ENCODE measurements at places on chromosomes 3 and 15.

DNA sequence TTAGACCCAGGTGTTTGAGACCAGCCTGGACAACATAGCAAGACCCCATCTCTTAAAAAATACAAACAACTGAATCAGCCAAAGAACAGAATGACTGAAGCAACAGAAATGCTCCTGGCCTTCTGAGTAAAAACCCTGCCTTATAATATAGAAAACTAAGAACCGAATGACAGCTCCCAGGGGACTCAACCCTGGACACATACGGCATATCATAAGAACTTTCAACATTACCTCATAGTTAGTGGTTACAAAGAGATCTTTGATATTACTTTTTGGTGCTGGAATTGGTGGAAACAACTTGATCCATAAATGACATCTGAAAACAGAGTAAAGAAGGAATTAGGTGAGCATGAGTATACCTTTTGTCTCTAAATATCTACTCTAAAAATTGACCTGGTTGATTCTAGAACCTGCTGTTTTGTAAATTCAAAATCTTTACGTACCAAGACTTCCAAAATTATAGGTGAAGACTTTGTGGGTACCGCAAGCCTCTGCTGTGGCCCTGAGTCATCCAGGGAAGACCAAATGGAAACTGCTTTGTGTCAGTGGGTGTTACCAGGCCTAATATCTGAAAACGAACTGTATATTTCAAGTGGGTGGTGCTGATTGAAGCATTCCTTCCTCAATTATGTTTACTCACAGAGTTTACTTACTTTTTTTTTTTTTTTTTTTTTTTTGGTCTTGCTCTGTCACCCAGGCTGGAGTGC lies 35.5 kb downstream of the IL5RA start:
- no peak for DNase-seq

- DNase-seq, result no peak
Measured at GRCh38 chr3:71128961-71129360, 454.6 kb downstream of the FOXP1 start.

DNA sequence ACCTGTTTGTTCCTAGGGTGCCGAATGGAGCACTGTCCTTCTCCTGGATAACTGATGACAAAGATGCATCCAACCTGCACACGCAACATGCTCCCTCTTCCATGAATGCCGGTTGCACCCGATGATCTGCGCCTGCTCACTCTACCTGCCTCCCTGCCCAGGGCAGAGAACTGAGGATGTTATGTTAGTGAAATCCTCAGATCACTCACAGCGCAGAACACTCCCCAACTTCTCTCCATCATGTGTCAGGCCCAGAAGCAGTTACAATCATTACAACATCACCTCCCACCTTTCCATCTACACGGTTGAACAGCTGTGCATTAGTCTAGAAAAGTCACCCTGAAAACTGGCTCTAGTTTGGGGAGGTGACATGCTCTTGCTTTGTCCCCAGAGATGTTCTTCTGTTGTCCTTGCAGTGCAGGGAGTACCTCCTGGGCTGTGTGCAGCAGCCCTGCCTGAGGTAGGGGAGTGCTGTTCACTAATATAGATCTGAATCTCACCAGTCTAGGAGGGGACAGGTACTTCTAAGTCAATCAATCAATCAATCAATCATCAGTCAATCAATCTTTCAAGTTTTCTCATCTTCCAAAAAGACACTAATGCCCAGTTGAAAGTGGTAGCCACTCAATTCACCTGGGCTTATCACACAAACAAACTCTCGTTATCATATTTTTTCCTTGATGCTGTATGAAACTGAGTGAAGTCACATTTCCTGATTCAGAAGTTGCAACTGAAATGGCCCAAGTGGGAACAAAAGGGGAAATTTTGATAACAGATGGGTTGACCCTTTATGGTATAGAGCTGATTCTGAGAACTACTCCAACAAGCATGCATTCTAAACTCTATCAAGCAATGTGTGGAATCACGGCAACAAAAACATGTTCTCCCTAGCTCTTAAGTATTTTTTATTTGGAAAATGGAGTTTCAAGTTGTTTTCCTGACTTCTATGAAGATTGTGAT lies 15.4 kb upstream of the ISLR start:
- DNase-seq, result no peak

- DNase-seq, result no peak
Measured at GRCh38 chr15:88166082-88166993, 90.2 kb downstream of the NTRK3 start.

GRCh38 chr15:68694111-68694510 lies 115.3 kb downstream of the CORO2B start:
- DNase-seq, result no peak

DNA sequence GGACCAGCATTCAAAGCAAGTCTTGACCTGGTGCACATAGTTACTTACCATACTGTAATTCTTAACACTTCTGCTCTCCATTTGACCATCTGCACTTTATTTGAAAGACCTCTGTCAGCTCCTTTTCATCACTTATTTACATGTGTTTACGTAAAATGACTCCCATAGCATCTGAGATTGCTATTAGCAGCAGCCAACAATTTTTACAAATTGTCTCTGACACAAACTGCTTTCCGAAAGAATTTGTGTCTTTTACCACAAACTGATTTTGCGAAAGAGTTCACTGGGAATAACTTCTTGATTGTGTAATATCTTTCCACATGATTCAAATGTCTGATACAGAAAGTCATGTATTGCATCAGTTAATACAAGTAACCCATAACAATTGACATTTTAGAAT lies 144.1 kb upstream of the PEX5L start:
- DNase-seq, result no peak

GRCh38 chr15:64398575-64398974 lies 10.9 kb downstream of the TRIP4 start:
- no peak for DNase-seq

GRCh38 chr15:76714950-76715349 lies 190.2 kb downstream of the SCAPER start:
- no peak for DNase-seq

DNA sequence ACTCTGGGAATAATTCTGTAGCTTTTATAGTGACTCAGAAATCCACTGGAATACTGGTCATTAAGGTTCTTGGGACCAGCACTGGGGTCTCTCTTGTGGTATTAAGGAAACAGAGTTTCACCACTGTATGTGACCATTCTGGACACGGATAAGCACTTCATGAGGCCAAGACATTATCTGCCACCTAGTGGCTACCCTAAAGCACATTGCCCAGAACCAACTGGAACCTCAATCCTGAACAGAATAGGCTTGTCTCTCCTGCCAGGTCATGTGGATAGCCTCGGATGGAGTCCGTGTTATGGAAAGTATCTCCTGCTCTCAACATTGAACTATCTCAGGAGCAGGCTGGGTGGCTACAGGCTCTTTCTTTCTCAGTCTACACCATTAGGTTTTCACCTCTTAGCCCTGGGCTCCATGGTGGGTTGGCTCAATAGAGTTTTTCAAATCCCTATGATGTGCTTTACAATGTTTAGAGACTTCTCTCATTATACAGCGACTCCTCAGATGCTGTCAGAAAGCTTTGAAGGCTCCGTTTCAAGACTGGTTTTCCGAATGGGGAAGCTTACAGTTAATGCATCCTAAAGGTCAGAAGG lies 167.6 kb upstream of the ST8SIA2 start:
- DNase-seq, result no peak

DNA sequence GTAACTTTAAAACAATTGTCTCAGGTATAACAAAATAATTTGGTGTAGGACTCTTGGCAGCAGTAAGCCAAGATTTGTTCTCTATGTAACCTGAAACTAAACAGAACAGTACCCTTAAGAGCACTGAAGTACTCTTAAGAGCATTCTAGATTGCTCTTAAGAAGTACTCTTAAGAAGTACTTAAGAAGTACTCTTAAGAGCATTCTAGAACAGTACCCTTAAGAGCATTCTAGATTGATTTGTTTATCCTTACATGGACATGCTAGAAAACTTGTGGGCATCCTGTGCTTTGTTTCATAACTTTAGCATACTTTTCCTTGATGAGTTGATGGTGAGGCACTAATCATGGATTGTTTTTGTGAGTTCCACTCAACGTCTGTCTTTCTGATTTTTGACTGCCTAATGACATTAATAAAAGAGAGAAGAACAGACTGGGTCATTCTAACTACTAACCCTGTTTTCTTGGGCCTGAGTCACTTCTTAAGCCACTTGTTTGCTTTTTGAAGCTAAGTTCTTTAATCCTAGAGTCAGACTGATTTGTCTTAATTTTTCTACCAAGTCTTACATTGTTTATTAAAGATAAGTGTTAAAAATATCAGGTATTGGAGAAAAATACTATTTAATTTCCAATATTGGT lies 57.2 kb upstream of the UTS2B start:
- DNase-seq, result no peak

DNA sequence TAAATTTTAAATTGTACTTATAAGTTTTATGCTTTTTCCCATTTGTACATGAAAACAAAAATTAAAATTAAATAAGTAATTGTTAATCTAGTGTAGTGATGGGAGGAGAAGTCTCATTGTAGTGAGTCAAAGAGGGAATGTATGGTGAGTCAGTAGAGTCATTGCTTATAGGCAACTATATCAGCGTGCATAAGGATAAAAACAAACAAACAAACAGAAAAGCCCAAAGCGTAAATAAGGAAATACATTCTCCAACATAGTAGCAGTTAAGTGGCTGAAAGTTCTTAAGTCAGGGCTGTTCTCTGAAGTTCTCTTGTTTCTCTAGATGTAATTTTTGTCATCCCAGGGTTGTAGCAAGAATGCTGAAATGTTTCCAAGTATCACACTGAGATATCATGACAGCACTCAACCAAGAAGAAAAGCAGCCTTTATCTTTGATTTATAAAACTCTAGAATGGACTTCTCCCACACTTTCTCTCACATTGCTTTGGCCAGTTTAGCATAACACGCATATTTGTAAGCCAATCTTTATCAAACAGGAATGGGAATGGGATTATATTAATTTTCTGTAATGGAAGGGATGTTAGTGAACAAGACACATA lies 184.1 kb upstream of the TP63 start:
- DNase-seq, result no peak

DNA sequence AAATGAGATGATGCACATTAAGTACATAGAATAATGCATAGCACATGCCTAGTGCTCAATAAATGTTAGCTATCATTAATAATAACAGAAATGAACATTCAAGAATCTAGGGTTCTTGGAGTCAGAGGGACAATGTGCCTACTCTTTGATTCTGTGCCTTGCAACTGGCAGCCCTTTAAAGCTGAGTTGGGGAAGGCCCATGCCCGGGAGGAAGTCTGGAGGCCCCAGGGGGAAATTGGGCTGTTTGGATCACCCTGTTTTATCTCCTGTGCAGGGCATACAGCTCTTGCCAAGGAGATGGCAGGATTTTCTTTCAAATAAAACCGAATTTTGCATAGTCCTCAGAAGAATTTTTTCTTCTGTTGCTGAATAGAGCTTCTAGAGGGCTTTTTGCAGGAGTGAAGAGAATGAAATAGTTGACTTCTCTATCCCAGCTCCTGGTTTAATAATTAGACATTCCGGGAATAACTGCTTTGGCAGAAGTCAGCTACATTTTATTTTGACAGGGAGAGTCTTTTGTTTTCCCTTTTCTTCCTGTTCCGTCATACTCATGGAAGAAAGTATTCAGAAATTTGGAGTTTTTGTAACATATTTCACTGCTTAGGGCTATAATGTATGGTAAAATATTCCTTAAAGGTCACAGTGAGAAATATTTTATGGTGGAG lies 18.0 kb upstream of the KCNAB1 start:
- no peak for DNase-seq

GRCh38 chr3:74167926-74168325 lies 446.5 kb downstream of the CNTN3 start:
- DNase-seq, result no peak

- no peak for DNase-seq
Measured at GRCh38 chr3:118713502-118714207, 321.0 kb downstream of the IGSF11 start.

- no peak for DNase-seq
Measured at GRCh38 chr15:95558916-95559315, 771.6 kb upstream of the NR2F2 start.

GRCh38 chr3:128864351-128864811 lies 15.0 kb upstream of the ACAD9 start:
- no peak for DNase-seq

GRCh38 chr15:42071717-42072116 lies 22.6 kb downstream of the PLA2G4D start:
- no peak for DNase-seq

DNA sequence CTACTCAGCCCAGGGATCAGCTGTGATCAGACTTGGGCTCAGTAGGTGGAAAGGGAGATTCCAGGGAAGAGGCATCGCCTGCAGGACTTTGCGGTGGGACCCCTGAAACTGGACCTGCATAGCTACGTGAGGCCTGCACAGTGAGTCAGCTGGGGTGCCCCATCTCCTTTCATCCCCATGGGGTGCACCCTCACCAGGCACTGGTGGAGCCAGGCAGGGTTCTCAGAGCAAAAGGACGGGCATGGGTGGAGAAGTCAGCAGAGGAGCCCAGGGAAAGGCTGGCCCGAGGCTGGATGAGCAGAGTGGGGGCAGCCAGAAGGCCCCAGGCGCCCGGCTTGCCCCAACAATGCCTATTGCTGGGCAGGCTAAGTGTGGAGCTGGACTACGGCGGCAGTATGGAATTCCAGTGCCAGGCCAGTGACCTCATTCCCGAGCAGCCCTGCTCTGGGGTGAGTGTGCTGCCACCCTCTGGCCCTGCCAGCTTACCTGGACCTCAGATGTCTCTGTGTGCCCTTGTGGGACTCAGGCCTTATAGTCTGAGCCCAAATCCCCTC lies 19.7 kb downstream of the ACAA1 start:
- DNase-seq, result no peak

DNA sequence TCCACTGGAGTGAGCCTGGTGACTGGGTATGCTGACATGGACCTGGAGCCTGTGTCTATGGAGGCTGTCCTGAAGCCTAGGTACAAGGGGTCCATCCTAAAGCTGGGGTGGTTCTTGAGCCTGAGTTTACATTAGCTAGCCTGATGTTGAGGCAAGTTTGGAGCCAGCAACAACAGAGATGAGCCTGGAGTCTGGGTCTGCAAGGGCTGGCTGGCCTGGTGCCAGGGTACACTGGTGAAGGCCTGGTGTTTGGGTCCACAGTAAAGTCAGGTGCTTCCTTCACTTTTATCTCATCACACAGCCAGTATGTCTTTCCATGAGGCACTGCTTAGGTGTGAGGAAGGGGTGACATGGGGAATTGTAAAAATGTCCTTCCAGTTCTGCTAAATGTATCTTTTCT lies 49.5 kb downstream of the TP63 start:
- DNase-seq, result no peak

DNA sequence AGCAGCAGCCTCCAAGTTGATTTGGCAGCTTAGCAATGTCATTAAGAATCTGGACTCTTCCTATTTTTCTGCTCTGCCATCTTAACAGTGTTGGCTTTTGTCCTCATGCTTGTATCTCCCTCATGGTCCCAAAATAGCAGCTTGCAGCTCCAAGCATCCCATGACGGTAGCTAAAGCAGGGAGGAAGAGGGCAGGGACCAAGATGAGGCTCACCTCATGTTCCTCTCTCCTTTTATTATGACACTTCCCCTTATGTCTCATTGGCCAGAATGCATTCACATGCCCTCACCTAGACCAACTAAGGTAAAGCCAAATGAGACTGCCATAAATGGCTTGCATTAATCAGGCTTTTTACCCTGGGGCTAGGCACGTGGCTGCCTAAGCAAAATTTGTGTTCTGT lies 382.4 kb downstream of the SHQ1 start:
- DNase-seq, result no peak

GRCh38 chr15:90790561-90790960 lies 73.4 kb downstream of the BLM start:
- no peak for DNase-seq

GRCh38 chr3:188067932-188068331 lies 86.0 kb upstream of the LPP start:
- DNase-seq, result no peak

GRCh38 chr3:25281041-25281731 lies 146.9 kb upstream of the RARB start:
- DNase-seq, result no peak
